ENCODE measurements at places on chromosomes 16 and 17.

GRCh38 chr17:35560703-35561102 lies at the start of gene SLFN14:
Gene SLFN14 (minus strand): TSS chr17:35560819. CDS start chr17:35558062, 2,757 bp downstream.
- no peak for DNase-seq

DNA sequence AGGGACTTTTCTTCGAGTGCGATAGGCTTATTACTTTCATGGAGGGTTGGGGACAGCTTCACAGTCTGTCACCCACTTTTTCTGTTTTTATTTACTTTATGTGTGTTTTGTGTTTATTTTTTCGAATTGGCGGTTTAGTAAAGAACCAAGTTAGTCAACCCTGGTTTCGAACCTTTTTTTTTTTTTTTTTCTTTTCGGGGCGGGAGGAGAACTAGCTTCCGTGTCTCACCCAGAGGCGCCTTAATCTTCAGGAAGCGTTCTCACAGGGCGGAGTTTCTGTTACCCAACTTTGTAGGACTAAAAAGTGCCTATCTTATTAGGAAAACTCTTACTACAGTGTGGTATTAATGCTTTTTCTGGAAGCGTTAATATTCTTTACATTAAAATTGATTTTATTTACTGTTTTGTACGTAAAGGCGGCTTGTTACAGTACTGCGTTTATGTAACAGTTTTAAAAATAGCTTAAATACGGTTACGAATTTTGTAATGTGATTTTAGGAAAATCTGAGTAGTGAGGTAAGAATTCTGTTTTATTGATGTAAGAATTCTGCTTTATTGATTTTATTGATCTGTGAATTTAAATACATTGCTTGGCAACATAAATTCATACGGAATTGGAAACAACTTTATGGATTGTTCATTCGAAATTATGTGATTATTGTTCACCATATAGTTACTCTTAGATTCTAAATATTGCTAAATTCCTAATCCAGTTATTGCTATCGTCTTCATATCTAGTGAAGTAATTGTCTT lies 885 bp downstream of the ZNF207 start:
- DNase-seq, result no peak

- no peak for DNase-seq
Measured at GRCh38 chr17:44794851-44795413, 35.2 kb downstream of the GJC1 start.

- no peak for DNase-seq
Measured at GRCh38 chr17:81991684-81992305, 14.4 kb downstream of the ASPSCR1 start.

- no peak for DNase-seq
Measured at GRCh38 chr17:81396722-81397313, 1.6 kb downstream of the BAHCC1 start.

- no peak for DNase-seq
Measured at GRCh38 chr17:66611397-66611796, 223.5 kb upstream of the CACNG5 start.

DNA sequence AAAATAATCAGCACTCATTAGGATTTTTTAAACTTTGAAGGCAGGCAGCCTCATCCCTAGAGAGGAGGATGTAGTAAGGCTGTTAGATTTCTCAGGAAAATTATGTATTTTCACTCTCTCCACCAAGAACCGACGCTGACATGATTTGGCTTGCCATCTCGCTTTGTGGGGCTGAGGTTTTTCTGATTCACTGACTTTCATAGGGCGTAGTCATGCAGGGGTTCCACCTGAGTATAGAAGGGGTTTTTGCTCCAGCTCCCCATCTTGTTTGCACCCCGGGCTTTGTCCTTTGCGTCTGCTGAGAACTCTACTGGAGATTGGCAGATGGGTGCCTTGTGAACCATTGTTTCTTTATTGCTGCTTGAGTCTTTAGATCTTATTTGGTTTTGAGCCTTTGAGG lies 20.2 kb downstream of the TOM1L1 start:
- no peak for DNase-seq

DNA sequence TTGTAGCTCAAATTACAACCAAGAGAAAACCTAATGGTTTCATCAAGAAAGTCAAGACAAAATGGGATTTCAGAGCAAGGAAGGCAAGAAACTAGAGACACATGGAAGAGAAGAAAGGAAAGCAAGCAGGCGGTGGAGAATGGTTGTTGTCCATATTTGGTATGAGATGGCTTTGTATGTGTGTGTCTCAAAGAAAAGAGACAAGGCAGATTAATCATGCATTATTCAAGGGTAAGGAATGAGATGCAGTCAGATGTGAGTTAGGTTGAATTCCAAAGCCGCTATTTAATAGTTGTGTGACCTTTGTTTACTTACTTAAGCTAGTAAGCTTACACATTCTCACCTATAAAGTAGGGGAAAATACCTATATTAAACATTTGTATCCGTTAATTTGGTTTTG lies 1029.6 kb downstream of the CDH11 start:
- DNase-seq, result no peak

GRCh38 chr16:73149334-73149733 lies 101.4 kb upstream of the ZFHX3 start:
- no peak for DNase-seq

DNA sequence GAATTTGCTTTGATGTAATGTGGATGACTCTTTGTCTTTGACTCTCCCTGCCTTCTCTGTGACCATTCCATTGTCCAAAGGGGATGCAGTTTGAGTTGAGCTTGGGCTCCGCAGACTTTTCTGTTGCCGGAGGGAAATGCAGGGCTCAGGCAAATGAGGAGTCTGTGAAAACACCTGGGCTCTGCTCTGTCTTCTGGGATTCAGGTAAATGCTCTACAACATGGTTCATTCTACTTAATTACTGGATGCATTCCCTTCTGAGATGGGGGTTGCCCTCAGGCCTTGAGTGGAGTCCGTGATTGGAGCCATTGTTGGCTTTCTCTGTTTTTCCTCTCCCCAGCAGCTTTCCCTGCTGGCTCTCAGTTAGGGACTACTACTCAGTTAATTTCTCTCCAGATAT lies 26.4 kb upstream of the SPNS2 start:
- no peak for DNase-seq

- no peak for DNase-seq
Measured at GRCh38 chr17:32461853-32462617, 17.7 kb downstream of the PSMD11 start.

- DNase-seq, result no peak
Measured at GRCh38 chr16:85313526-85314301, 201.4 kb upstream of the CIBAR2 start.

GRCh38 chr17:41211845-41212466 lies 14.5 kb upstream of the KRTAP9-2 start:
- no peak for DNase-seq

DNA sequence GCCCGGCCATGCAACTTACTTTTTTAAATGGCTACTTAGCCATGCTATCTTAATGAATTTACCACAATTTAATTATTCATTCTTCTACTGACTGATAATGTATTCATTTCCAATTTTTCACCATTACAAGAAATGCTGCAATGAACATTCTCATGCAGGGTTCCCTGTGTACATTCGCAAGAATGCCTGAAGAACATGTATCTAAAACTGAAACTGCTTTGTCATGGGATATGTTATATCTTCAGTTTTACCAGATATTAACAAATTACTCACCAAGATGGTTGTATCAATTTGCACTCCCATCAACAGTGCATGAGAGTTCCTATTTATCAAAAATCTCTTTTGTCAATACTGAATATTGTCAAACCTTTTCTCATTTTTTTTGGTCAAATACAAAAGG lies 100.8 kb downstream of the SLC39A11 start:
- no peak for DNase-seq

GRCh38 chr17:81245024-81245664 lies 6.0 kb downstream of the NDUFAF8 start:
- no peak for DNase-seq

GRCh38 chr17:41504246-41504977 lies 1.0 kb downstream of the KRT13 start:
- DNase-seq, result no peak

DNA sequence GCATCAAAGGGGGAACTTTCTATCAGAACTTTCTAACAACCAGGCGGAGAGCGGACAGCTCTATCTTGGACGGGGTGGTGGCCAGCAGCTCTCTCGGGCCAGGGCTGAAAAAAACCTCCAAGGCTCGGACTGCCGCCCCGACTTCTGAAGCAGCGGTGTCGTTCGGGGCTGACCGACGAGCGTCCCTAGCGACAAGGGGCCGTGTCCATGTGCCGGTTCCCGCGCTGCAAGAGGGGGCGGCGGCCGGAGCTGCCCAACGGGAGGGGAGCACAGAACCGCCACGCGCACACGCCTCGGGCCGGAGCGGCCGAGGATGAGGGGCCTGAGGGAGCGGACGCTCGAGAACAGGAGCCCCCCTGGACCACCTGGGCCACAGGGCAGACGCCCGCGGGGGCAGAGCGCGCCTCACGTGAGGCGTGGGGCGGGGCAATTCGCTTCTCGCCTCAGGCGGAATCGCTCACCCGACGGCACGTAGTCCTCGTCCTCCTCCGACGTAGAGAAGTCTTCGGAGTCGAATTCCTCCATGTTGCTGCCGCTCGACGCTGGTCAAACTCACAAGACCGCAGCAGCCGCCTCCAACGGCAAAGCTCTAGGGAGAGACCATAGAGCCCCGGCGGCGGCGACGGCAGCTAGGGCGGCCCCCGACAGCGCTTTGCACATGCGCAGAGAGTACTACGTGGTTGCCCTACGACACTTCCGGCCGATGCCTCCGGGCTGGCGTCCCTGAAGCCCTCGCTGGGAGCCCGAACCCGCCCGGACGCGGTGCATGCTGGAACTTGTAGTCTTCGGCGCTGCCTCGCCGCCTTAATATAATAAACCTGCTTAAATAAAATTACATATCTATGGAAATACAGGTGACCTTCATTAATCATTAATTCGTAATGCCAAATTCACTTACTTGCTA lies at the start of gene CFDP1:
Gene CFDP1, minus strand, starts transcription at position 676 of the 904 bp plus-strand sequence. Its CDS starts 151 bp downstream, at position 525.
- peak; percentile 92 for DNase-seq

GRCh38 chr17:34133350-34133749 lies 121.7 kb upstream of the CCL2 start:
- no peak for DNase-seq

DNA sequence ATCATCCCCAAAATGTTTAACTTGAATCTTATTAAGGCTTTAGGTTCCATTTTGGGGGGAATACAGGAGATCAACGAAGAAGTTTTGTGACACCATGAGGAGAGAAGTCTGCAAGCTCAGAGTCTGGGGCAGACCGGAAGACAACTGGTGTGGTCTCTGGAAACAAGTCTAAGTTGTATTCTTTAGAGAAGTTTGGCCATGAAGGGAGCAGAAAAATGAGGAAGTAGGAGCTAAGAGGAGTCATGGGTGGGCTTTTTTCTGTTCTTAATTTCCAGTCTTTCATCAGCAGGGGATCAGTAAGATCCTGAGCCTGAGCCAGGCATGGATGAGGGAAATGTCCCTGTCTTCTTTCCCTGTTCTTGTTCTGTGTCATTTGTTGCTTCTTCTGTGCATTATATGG lies 35.8 kb upstream of the NF1 start:
- DNase-seq, result no peak

DNA sequence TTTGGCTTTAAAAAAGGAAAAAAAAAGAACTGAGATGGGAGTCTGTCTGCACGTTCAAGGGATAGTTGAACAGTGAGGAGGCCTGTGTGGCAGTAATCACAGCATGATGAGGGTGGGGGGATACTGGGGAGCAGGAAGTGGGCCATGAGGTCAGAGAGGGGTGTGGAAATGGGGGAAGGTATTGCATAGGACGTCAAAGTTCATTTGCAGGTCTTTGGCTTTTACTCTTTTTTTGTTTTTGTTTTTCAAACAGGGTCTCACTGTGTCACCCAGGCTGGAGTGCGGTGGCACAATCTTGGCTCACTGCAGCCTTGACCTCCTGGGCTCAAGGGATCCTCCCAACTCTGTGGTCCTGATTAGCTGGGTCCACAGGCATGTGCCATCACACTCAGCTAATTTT lies 19.0 kb downstream of the WWP2 start:
- DNase-seq, result no peak

DNA sequence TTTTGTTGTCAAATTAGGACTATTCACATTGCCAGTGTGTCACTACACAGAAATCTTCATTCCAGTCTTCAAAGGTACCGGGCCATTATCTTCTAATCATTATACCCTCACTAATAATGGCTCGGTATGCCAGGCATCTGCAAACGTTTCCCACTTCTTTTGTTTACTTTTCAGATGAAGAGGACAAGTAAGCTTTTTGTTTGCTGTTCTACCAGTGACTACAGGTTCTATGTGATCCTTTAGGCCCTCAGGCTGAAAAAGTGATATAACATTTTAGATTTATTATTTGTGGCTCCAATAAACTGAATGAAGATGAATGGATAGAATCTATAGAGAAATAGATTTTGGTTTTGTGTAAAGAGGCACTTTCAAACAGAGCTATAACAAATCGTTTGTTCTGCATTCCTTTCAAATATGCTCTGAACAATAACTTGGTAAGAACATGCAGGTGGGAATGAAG lies 403 bp upstream of the KRTAP3-1 start:
- no peak for DNase-seq

- no peak for DNase-seq
Measured at GRCh38 chr17:6786618-6787017, 10.6 kb downstream of the FBXO39 start.

GRCh38 chr17:8542599-8543502 lies 87.7 kb downstream of the MYH10 start:
- DNase-seq, result no peak

GRCh38 chr16:77064037-77064436 lies 127.0 kb upstream of the MON1B start:
- DNase-seq, result no peak

DNA sequence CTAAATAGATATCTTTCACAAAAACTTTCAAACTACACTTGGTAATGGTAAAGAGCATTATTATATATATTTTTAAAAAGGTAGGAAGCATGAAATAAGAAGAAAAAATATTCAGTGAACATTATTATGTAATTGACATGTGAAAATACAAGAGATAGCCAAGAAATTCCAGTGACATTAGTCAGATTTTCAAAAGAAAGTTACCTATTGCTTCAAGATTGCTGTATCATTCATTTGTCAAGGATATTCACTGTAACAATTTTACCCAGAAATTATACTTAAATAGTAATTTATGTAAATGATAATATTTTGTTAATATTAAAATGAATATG lies 350.2 kb downstream of the KIF2B start:
- no peak for DNase-seq

DNA sequence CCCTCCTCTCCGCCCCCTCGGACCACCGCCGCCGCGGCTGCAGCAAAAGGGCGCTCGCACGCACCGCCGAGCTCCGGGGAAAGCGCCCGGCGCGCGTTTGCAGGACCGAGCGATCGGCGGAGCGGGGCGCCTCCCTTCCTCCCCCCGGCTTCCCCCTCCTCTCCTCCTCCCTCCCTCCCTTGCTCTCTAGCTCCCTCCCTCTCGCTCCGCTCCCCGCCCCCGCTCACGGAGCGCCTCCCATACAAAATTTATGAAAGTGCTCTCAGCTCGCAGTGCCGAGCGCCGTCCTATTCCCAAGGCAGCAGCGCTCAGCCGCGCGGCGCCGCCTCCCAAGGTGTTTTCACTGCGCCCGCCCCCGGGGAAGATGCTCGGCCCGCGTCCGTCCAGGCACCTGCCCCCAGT lies at the start of gene RTN4RL1:
Gene RTN4RL1, minus strand, starts transcription at position 115 of the 402 bp plus-strand sequence. CDS start 469 bp downstream, outside the sequence.
- DNase-seq, result peak; percentile 73

- DNase-seq, result no peak
Measured at GRCh38 chr17:78263736-78264340, 32.4 kb downstream of the TMEM235 start.

- DNase-seq, result no peak
Measured at GRCh38 chr17:58278661-58279015, 2.1 kb downstream of the MPO start.

- DNase-seq, result no peak
Measured at GRCh38 chr17:5513628-5514027, 27.3 kb downstream of the MIS12 start.

- no peak for DNase-seq
Measured at GRCh38 chr17:70120425-70120824, 45.4 kb downstream of the KCNJ16 start.

- DNase-seq, result no peak
Measured at GRCh38 chr16:79628988-79629387, 28.5 kb upstream of the MAF start.

GRCh38 chr16:68850481-68850880 lies 7.2 kb downstream of the TANGO6 start:
- DNase-seq, result no peak
